ENCODE measurements at places on chromosomes 16 and 17.

- DNase-seq: no peak
Observed at GRCh38 chr16:89700649-89701424, 668 bp downstream of the SPATA2L start.

DNA sequence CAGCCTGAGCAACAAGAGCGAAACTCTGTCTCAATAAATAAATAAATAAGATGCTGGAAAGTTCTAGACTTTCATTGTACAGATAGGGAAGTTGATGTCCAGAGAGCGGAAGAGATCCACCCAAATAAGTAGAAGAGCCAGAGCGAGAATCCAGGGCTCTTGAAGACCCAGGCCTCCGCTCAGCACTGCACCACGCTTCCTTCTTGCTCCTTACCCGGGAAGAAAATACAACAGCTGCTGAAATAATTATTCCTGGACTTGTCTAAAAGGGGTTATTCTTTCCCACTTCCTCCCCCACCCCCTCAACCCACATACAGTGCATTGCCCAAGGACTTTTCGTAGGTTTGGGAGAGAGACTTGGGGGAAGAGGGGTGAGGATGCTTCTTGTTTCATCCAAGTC, 26.7 kb downstream of the CDK5RAP3 start:
- DNase-seq: no peak

GRCh38 chr17:32315171-32315570, 26.8 kb downstream of the C17orf75 start:
- no peak for DNase-seq

GRCh38 chr17:63775420-63775819, 1.4 kb downstream of the DDX42 start:
- DNase-seq: no peak

DNA sequence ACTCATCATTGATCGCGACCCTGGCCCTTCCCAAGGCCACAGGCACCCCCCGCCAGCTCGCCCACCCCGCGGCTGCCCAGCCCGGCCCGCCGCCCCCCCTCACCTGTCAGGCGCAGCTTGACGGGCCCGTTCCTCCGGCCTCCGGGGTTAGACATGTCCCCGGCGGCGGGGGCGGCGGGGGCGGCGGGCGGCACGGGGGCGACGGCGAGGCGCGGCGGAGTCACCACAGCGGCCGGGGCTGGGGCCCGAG, 456 bp downstream of the SMURF2 start:
- no peak for DNase-seq

Data from amniotic stem cell (primary cell).